ENCODE measurements at places on chromosomes 11 and 22.

DNA sequence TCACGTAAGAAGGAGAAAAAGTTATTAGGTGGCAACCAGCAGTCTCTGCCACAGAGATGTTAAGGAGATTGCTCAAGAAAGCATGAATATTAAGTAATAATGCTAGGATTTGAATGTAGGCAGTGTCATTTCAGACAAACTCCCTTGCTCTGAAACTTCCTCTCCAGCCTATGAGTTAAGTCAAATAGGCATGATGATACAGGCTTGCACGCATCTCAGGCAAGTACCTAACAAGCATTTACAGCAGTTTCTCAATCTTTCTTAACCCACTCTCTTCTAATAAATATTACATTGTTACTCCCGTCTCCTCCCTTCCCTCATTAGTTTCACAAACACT lies 72.7 kb downstream of the RAB38 start:
- DNase-seq = no peak

- no peak for DNase-seq
Observed at GRCh38 chr11:130313383-130314183, 1.1 kb downstream of the ZBTB44 start.

GRCh38 chr11:66789097-66789890 lies 53.9 kb upstream of the RCE1 start:
- DNase-seq = no peak

DNA sequence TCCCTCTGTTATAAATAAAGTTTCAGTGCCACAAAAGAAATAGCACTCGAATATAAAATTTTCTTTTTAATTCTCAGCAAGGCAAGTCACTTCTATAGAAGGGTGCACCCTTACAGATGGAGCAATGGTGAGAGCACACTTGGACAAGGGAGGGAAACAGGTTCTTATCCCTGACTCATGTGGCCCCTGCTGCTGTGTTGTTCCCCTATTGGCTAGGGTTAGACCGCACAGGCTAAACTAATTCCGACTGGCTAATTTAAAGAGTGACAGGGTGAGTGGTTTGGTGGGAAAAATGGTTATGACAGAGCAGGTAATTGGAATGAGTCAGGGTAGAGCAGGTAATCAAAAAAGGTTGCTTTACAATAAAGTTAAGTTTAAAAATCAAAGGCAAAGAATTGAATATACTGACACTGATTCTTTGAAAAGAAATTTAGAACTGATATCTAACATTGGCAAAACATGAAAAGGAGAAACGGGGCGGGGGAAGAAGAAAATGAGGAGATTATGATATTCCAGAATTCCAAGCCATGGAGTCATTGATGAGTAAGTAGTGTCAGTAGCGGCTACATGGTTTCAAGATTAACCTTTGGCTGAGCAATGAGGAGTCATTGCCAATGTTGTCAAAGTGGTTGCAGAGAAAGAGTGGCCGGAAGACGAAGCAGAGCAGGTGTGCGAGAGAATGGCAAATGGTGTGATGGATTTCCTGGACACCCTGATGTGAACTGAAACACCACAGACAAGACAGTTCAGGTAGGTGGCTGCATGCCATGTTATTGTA lies 48.4 kb upstream of the MRGPRX1 start:
- no peak for DNase-seq

DNA sequence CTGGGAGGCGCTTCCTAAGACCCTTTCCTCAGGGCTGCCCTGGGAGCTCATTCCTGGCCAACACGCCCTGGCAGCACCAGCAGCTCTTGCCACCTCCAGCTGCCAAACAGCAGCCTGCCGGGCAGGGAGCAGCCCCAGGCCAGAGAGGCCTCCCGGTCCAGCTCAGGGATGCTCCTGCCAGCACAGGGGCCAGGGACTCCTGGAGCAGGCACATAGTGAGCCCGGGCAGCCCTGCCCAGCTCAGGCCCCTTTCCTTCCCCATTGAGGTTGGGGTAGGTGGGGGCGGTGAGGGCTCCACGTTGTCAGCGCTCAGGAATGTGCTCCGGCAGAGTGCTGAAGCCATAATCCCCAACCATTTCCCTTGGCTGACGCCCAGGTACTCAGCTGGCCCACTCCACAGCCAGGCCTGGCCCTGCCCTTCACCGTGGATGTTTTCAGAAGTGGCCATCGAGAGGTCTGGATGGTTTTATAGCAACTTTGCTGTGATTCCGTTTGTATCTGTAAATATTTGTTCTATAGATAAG lies 7.6 kb downstream of the SLC39A13 start:
- DNase-seq = no peak

- no peak for DNase-seq
Observed at GRCh38 chr22:32204040-32204855, 625 bp downstream of the RFPL2 start.

- no peak for DNase-seq
Observed at GRCh38 chr22:30115705-30116104, 35.4 kb downstream of the HORMAD2 start.

DNA sequence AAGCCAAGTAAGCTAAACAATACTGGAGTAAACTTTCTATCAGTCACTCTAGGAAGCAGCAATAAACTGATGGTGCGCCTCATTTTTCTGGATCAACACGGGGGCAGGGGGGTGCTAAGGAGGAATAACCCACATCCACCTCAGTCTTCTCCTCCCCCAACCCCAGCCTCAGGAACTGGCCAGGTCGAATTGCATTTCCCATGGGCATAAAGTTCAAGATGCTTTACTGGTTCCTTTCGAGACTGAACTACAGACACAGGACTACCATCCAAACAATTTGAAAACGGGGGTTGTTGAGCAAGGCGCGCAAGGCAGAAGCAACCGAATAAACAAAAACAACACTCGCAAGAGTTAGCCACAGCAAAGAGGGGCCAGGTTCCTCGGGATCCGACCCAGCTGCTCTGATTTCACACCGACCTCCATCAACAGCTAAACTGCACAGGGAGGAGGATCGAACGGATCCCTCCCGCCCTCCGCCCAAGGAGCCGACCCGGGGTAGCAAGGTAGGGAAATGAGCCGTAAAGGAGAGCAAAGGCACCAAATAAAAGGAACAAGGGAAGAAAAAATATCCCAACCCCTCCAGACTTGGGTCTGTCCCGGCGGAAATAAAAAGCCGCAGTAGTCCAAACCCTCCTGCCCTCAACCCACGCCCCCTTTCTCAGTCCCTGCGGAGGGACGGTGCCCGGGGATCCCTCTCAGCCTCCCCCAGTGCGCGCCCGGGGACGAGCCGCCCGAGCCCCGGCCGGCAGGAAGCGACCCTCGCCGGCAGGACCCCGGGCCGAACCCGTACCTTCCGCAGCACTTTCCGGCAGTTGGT lies 801 bp downstream of the SESN3 start:
- peak; percentile 52 for DNase-seq

DNA sequence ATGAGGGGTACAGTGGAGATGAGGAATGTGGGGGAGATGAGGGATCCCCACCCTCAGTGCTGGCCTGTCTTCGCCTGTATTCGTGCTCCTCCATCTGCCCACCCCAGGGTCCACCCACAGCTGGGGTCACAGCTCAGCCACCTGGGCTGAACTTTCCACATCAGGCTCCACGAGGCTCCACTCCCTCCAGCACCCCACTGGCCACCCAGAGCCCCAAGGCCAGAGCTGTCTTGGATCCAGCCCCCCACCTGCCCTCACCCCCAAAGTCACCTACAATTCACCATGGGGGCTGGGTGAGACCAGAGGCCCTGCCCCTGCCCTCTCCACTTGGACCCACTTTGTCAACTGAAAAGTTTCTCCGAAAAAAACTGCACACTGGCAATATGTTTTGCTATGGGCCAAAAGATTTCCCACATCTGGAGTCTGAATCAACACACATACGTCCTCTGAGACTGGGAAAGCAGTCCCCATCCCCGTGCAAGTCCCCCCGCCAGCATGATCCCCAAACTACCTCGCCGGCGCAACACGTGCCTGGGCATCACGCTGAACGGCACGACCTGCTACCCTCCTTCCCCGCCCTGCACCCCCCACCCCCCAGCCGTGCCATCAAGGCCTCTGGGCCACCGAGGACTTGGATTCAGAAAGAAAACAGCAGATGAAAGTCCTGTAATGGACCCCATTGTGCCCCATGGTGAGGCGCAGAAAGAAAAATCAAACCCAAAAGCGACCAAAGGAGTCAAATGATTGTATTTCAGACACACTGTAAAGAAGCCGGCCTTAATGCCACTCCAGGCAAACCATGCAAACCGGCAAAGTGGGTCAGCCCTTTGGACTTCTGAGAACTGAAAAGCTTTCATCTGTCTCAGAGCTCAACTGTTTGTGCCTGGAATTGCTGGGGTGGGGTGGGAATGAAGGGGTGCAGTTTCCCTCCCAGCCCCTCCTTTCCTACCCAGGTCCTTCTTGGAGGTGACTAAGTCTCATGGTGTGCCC lies 16.5 kb upstream of the GAL start:
- DNase-seq = no peak

GRCh38 chr11:111128076-111128870 lies 117.3 kb upstream of the POU2AF2 start:
- DNase-seq = no peak

DNA sequence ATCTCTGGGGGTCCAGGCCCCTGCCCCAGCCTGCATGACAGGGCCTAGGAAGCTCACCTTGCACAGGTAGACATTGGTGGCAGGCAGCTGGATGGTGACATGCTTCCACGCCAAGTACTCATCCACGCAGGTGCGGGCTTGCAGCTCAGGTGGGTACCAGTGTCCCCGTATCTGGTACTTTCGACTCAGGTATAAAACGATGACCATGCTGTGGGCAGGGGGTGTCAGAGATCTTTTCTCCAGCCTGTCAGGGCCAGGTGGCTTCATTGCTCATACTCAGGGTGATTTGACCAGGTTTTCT lies 1.6 kb upstream of the GSTT4 start:
- DNase-seq = no peak

- DNase-seq = no peak
Observed at GRCh38 chr11:12882670-12883069, 126.4 kb upstream of the RASSF10 start.

- peak; percentile 9 for DNase-seq
Observed at GRCh38 chr11:57546869-57547475, 9.6 kb downstream of the SMTNL1 start.

GRCh38 chr11:61103851-61104423 lies 1.6 kb downstream of the CD5 start:
- DNase-seq = no peak

GRCh38 chr11:114317787-114318137 lies 21.6 kb downstream of the NNMT start:
- DNase-seq = peak; percentile 18

DNA sequence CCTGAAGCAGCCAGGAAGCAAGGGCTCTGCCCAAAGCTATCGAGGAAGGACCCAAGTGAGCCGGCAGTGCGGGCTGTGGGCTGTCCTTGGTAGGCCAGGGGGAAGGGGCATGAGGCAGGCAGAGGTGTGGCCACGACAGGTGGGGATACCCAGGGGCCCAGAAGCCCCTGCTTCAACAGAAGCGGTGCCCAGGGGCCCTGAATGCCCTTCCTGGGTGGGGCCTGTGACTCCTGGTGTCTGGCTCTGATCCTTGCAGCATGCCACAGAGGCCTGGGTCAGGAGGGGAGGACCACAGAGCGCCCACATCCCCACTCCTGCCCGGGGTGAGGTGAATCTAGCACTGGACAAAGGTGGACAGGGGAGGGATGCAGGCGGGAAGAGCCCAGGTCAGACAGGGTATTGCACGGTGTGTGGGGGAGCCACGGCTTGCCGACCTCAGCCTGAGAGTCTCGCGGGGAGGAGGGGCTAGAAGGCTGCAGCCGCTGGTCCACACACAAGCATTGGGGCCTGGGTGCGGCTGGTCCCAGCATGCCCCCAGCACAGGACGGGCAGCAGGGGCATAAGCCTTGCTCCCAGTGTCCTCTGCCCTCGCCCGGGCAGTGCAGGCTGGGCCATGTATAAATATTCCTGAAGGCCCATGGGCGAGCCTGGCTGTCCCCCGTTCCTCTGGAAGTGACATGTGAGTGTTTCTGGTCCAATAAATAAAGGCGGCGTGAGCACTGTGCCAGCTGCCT lies 19.0 kb downstream of the MAFF start:
- no peak for DNase-seq

- no peak for DNase-seq
Observed at GRCh38 chr11:68764746-68765145, 13.4 kb upstream of the TESMIN start.

- DNase-seq = no peak
Observed at GRCh38 chr22:20258584-20259326, 9.4 kb downstream of the RTN4R start.

DNA sequence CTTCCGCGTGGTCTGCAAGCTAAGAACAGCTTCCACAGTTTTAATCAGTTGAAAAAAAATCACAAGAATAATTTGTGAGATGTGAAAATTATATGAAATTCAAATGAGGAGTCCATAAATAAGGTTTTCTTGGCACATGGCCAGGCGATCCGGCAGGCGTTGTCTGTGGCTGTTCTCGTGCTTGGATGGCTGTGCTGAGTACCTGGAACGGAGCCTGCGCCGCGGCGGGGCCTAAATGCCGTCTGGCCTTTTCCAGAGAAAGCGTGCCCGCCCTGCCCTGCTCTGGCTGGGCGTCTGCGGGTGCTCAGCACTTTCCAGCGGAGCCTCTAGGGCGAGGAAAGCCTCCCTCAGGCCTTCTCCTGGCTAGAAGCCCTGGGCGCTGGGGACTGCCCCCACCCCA lies 41.8 kb downstream of the OSBPL5 start:
- peak; percentile 71 for DNase-seq

DNA sequence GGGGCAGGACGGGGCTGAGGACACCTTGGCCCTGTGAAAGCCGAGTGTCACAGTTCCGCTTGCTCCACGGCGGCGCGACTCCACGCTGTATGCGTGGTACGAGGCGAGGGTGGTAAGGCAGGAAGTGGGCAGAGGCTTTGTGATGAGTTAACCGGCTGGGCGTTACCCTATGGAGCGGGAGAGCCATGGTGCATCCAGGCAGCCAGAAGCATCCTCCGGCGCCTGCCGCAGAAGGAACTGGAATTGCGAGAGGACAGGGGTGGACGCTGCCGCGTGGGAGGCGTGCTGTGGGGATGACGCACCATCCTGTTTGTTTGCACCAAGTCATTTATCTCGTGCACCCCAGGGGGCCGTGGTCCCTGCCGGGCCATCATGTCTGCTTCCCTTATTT lies 643.9 kb downstream of the BRD1 start:
- DNase-seq = no peak

DNA sequence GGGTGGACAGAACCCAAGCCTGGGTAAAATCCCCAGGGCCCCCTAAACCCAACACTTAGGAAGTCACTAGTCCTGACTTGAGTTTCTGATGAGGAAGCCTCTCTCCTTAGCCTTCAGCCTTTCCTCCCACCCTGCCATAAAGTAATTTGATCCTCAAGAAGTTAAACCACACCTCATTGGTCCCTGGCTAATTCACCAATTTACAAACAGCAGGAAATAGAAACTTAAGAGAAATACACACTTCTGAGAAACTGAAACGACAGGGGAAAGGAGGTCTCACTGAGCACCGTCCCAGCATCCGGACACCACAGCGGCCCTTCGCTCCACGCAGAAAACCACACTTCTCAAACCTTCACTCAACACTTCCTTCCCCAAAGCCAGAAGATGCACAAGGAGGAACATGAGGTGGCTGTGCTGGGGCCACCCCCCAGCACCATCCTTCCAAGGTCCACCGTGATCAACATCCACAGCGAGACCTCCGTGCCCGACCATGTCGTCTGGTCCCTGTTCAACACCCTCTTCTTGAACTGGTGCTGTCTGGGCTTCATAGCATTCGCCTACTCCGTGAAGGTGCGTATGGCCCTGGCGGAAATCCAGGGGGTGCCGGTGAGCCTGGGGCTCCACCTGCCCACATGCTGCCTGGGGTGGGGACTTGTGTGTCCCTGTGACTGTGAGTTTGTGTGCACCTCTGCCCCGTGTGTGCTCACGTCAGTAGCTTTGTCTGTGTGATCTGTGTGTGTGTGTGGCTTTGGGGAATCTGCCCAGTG lies at the start of gene IFITM1:
TSS of gene IFITM1 (plus strand) at position 254 of the 767 bp plus-strand sequence. CDS start at position 385, 131 bp downstream.
- no peak for DNase-seq
